ENCODE measurements at places on chromosomes 16 and 17.

GRCh38 chr17:74158761-74159160, 44.7 kb upstream of the RPL38 start:
- no peak for DNase-seq

DNA sequence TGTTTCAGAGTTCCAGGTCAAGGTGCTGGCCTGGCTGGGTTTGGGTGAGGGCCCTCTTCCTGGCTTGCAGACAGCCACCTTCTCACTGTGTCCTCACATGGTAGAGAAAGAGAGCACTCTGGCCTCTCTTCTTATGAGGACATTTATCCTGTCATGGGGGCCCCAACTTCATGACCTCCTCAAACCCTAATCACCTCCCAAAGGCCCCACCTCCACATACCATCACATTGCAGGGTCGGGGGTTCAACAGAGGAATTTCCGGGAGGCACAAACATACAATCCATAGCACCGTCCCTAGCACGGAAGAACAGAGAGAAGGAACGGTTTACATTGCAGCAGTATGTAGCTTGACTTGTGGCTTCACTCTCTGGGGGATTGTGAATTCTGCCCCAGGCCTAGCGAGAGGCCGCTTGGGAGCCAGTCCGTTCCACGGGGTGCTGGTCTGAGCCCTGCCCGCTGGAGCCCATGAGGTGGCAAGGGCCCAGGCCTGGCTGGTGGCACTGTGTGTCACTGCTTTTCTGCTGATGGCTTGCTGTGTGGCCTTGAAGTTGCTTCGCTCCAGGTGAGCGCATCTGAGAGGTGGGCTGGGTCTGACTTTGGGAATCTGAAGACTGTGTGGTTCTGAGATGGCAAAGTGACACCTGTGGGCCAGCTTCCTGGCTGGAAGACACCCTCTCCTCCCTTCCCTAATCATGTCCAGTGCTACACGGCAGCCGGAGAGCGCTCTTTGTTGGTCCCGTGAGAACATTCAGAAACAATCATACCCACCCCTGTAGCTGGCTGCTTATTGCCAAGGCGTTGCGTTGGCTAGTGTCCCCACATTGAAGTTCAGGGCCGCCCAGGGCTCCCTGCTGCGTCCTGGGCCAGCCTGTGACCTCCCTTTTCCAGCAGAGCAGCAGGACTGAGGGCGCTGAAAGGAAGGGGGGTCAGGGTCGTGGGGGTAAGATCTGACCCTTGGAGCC, 98.3 kb downstream of the CMIP start:
- DNase-seq, result no peak

DNA sequence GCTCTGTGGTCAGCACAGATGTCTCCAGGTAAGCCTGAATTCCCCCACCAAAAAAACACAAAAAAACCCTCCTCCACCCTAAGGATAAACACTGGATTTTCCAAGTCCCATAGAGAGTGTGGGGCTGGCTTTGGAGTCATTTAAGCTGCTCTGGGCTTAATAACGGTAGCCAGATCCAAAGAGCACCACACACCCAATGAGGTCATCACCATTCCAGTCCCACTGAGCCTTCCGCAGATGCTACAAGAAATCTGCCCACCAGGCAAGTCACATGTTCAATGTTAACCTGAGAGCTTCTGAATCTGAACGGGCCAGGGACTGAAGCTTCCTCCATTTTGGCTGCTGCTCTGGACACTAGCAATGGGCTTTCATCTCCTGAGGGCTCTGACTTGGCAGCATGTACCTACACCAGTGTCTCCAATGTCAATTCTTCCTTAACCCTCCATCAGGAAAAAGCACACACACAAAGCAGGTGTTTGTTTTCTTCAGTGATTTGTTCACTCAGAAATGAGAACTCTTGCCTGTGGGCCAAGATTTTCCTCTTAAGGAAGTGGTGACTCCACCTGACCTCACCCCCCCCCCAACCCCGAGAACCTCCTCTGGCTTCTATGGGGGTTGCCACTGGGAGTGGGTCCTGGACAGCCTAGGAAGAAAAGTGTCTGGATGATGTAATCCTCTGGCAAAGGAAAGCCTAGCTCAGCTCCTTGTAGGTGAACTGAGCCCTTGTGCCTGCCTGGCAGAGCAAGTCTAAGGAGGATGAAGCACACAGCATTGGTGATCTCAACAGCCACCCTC, 220.1 kb downstream of the FOXL1 start:
- DNase-seq, result no peak

DNA sequence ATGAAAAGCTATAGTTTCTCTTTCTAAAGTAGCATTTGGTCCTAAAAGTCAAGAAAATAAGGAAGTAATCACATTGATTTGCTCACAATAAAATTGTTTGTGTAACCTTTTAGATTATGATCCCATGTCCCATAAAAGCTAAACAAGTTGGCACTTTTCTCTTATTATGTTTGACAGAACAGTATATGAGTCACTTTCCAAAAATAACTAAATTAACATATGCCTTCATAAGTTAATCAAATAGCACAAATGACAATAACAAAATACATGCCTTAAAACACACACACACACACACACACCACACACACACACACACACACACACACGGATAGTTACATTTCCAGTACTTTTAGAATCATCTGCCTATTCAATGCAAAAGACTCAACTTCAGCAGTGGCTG, 2.8 kb downstream of the MED13 start:
- no peak for DNase-seq

GRCh38 chr17:40608061-40608581, 39.5 kb downstream of the SMARCE1 start:
- DNase-seq, result no peak

- no peak for DNase-seq
Measured at GRCh38 chr17:76404256-76404655, 19.8 kb downstream of the SPHK1 start.

- no peak for DNase-seq
Measured at GRCh38 chr17:72093707-72094106, 27.1 kb upstream of the SOX9 start.

GRCh38 chr17:11950771-11951519, 46.3 kb downstream of the ZNF18 start:
- no peak for DNase-seq

DNA sequence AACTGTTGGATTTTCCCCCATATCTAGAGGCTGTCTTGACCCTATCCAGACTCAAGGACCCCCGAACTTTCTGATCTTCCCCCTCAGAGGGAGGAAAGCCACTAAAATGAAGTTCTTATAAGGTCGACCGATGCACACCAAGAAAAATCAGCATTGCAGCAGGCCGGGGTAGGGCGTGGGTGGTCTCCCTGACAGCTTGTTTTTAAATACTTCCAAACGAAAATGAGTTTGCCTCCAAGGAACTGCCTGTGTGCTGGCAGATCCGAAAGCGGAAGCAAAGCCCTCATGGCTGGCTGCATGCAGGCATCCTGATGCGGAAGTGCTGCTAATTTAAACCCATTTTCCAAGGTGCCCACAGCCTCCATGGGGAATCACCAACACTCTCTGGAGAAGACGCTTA, 374.3 kb upstream of the XYLT1 start:
- DNase-seq, result no peak

DNA sequence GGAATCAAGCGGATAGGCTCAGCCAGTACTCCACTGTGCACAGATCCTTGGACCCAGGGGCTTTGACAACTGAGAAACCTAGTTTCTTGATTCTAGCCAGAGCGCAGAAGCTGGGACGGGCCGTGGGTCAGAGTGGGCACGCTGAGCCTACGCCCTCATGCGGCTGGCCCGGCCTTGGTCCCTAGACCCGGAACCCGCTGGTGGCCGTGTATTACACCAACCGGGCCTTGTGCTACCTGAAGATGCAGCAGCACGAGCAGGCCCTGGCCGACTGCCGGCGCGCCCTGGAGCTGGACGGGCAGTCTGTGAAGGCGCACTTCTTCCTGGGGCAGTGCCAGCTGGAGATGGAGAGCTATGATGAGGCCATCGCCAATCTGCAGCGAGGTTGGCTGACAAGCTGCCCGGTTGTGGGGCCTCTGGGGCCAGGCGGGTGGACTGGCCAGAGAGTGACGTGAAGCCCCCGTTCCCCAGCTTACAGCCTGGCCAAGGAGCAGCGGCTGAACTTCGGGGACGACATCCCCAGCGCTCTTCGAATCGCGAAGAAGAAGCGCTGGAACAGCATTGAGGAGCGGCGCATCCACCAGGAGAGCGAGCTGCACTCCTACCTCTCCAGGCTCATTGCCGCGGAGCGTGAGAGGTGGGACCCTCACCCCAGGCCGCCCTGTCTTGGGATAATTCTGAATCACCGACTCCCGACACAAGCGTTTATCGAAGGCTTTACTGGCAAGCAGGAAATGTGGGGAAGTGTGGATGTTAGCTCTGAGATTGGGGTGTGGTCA, 946 bp downstream of the STUB1 start:
- no peak for DNase-seq

GRCh38 chr16:80198311-80199299, 342.2 kb upstream of the DYNLRB2 start:
- DNase-seq, result no peak

DNA sequence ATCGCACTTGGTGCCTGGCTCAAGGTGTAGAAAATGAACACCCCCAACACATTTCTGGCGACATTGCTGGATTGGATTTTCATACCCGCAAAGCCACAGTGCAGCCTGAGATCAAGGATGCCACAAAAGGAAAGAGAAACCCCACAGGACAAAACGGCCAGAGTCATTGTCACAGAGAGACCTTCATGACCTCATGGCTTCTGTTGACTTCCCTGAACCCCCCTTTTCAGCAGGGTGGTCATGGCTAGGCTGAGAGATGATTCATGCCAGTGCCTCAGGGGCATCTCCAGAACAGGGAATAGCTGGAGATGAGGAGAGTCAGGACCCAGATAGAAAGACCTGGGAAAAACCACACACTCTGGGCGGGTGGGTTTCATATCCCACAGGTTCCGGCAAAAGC, 122.0 kb downstream of the C16orf95 start:
- no peak for DNase-seq

DNA sequence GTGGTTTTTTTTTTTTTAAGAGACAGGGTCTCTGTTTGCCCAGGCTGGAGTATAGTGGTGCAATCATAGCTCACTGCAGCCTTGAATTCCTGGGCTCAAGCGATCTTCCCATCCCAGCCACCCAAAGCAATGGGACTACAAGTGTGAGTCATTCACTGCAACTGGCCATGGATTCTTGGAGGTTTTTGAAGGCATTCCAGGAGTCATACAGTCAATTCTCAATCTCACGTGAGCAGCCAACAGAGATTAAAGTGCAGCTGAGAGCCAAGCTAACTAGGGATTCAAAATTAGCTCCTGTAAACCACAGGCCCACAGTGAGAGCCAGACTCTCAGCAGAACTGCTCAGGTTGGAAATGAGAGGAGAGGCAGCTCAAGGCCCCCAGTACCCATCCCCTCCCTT, 30.2 kb downstream of the XPO6 start:
- DNase-seq, result no peak

DNA sequence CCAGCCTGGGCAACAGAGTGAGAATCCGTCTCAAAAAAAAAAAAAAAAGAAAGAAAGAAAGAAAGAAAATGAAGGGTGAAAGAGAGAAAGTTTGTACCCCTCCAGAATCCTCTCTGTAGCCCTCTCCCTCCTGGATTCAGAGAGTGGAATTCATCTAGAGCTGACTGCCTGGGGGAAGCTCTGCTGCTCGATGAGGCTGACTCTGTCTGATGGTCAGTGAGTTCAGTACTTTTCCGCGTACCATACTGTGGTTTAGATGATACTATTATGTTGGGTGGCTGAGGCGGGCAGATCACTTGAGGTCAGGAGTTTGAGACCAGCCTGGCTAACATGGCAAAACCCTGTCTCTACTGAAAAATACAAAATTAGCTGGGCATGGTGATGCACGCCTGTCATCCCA, 14.8 kb downstream of the TMEM94 start:
- DNase-seq, result no peak

DNA sequence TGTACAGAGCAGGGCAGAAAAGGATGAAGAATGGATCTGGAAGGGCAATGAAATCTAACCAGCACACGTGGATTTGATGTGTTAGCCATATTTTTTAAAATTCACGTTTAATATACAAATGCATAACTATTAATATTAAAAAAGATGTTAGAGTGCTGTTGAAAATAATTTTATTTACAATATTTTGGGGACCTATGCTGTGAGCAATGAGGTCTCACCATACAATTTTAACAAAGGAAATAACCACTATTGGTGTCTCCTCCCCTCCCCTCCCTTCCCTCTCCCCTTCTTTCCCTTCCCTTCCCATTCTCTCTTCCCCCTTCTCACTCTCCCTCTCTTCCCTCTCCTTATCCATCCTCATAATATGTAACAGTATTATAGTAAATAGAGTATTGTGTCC, 64.2 kb upstream of the GPR139 start:
- DNase-seq, result no peak

GRCh38 chr17:62627219-62627903, at the start of gene MRC2:
Gene MRC2, plus strand, starts transcription at chr17:62627670. Its CDS starts 133 bp downstream, at chr17:62627803.
- no peak for DNase-seq

GRCh38 chr17:15475631-15476354, 8.4 kb upstream of the CDRT4 start:
- DNase-seq, result no peak

DNA sequence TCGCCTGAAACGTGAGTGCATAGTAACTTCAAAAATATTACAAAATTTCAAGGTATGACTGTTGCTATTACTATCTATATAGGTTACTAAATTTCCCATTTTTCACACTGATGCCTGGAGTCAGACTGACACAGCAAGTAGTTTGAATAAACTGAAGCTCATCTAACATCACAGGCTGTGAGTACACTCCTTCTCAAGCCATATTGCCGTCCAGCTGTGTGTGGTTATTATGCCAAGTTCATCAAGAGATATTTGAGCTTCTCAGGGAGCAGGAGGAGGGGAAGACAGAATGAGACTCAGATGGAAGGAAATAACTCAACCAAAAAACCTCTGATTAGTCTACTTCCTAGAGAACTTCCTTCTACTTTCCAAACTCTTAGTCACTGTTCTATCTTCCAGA, 473.9 kb downstream of the TOX3 start:
- DNase-seq, result no peak

GRCh38 chr17:31609996-31610910, 218.8 kb downstream of the RAB11FIP4 start:
- DNase-seq, result no peak

DNA sequence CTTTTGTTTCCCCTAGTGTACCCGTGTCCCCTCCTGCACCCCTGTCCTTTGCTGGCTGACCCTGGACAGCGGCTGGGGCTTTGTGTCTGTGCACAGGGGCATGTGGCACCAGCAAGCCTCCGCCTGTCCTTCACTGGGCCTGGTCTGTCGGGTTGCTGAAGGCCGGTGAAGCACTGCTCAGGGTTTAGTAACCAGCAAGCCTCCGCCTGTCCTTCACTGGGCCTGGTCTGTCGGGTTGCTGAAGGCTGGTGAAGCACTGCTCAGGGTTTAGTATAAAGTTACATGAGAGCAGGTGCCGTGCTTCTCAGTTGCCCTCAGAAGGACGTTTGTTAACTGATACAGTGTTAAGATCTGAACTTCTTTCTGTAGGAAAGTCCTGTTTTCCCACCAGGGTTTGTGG, 33.8 kb downstream of the DEF8 start:
- DNase-seq, result no peak

DNA sequence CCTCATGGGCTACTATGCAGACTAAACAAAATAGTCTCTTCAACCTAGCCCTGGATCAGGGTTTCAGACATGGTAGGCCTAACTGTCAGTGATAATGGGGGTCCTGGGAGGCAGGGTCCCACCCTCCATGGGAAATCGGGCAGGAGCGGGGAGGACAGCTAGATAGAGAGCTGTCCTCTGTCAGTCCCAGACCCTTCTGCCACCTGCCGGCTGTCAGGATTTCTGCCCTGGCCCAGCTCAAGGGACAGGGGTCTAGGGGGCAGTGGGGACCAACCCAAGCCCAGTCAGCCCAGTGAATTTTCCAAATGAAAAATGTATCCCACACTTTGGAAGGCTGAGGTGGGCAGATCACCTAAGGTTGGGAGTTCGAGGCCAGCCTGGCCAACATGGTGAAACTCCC, 5.3 kb downstream of the CA7 start:
- no peak for DNase-seq
